ENCODE measurements at places on chromosomes 13 and 19.

GRCh38 chr13:107289540-107289939, 721.6 kb upstream of the ARGLU1 start:
- DNase-seq, result no peak

DNA sequence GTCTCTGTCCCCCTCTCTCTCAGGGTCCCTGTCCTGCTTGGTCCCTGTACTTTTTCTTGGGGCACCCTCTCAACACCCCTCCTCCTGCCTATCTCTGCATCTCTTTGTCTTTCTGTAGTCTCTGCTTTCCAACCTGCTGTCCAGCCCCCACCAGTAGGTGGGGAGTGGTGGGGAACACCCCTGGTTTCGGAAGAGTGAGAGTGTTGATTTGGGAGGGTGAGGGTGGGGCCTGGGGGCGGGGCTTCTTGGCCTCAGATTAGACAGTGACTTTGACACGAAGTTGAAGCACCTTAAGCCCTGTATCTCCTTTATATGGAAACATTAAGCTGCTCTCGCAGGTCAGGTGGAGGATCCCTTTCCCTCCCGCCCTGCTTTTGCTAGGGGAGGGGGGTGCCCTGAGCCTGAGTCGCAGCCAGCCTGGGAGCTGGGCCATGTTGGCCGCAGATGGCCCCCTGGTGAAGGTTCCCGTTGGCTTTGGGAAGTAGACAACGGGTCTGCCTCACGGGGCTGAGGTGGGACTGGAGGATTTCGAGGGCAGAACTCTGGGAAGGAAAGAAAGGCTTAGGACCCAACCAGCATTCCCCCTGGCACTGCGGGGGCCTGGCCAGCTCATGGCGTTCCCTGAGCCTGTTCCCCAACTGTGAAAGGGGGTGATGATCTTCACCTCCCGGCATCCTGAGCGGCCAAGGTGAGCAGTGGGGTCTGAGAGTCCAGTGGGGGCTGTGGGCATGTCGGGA, at the start of gene KCNJ14:
Gene KCNJ14, plus strand, starts transcription at position 404 of the 737 bp plus-strand sequence. CDS start 6,151 bp downstream, outside the sequence.
- no peak for DNase-seq

DNA sequence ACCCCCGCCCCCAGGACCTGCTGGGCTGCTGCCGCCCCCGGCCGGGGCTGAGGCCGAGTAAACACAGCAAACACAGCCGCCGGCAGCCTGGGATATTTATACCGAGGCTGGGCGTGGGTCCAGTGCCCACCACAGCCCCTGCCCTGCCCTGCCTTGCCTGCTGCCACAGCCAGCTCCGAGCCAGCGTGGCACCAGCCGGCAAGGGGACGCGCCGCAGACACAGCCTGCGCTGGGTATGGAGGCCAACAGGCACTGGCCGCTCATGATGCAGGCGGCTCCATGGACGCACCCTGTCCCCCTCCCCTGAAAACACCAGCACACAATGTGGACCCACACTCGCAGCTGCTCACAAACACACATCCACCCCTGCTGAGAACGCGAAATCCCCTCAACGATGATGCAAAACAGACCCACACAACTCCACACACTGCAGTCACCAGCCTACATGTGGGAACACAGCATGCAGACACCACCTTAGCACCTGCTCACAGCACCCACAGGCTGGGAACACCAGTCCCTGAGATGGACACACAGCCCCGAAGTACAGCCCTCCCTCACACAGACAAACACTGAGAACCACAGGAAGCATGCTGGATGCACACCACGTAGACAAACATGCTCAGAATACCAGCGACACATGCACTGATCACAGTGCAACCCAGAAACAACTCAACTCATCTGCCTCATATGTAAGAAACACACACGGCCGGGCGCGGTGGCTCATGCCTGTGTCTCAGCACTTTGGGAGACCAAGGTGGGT, 16.2 kb downstream of the CCDC97 start:
- DNase-seq, result no peak

GRCh38 chr13:44230071-44230470, 143.6 kb upstream of the SERP2 start:
- no peak for DNase-seq

- no peak for DNase-seq
These were observed 19.2 kb upstream of the UQCR11 start for GRCh38 chr19:1624458-1624857.

GRCh38 chr19:45216667-45217066, 28.5 kb downstream of the EXOC3L2 start:
- no peak for DNase-seq
